ENCODE measurements at places on chromosomes 12 and 14.

DNA sequence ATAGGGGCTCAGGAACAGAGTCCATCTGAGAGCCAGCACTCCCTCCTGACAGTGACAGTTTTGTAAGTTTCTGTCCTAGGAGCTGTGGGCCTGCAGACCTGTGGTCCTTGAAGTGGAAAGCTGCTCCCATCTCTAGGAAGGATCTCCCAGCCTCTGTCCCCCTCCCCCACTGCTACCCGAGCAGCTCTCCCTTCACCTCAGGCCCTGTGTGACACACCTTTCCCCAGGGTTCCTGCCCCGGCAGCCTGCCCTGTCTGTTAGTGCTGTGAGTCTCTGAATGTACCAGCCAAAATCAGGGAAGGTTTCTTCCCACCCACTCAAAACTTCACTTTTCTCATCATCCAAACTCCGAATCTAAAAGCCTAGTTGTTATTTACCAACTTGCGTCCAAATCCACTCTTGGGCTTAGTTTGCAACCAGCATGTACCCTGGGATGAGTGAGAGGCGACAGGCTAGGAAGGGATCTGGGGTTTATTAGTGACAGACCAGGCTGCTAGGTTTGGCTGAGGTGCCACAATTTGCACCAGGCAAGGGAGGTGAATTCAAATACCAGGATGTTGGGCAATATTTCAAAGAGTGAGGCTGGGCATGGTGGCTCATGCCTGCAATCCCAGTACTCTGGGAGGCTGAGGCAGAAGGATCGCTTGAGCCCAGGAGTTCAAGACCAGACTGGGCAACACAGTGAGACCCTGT lies 39.9 kb downstream of the NINJ2 start:
- DNase-seq = no peak

DNA sequence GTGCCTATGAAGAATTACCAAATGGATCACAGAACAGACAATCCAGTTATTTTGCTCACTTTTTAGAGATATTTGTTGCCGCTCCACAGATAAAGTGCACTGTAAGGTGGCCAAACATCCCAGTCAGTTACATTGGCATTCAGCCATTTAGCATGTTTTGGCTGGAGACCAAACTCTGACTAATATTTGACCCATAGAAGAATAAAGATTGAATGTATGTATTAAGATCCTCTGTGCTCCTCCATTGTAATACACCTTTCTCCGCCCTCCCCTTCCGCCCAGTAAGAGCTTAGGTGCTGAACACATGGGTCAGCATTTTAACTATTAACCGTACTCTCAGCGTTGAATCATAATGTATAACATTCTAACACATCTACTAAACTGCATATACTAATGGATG lies 163.4 kb downstream of the ANO6 start:
- DNase-seq = no peak

DNA sequence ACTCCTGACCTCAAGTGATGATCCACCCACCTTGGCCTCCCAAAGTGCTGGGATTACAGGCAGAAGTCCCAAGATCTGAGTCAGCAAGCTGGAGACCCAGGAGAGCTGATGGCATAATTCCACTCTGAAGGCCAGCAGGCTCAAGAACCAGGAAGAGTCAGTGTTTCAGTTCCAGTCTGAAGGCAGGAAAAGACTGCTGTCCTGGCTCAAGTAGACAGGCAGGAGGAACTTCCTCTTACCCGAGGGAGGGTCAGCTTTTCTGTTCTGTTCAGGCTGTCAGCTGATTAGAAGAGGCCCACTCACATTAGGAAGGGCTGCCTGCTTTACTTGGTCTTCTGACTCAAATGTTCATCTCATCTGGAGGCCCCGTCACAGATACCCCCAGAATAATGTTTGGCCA lies 206.0 kb upstream of the MYL2 start:
- DNase-seq = no peak

- no peak for DNase-seq
Observed at GRCh38 chr12:131536766-131537165, 174.1 kb upstream of the SFSWAP start.

DNA sequence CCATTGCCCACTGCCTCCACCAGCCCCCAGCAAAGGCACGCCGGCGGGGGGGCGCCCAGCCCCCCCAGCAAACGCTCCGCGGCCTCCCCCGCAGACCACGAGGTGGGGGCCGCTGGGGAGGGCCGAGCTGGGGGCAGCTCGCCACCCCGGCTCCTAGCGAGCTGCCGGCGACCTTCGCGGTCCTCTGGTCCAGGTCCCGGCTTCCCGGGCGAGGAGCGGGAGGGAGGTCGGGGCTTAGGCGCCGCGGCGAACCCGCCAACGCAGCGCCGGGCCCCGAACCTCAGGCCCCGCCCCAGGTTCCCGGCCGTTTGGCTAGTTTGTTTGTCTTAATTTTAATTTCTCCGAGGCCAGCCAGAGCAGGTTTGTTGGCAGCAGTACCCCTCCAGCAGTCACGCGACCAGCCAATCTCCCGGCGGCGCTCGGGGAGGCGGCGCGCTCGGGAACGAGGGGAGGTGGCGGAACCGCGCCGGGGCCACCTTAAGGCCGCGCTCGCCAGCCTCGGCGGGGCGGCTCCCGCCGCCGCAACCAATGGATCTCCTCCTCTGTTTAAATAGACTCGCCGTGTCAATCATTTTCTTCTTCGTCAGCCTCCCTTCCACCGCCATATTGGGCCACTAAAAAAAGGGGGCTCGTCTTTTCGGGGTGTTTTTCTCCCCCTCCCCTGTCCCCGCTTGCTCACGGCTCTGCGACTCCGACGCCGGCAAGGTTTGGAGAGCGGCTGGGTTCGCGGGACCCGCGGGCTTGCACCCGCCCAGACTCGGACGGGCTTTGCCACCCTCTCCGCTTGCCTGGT lies at the start of gene CDKN1B:
TSS of gene CDKN1B (plus strand) at position 576 of the 793 bp plus-strand sequence. CDS start 472 bp downstream, outside the sequence.
- DNase-seq = peak; percentile 92

- DNase-seq = no peak
Observed at GRCh38 chr14:99467336-99468078, 13.2 kb downstream of the SETD3 start.

DNA sequence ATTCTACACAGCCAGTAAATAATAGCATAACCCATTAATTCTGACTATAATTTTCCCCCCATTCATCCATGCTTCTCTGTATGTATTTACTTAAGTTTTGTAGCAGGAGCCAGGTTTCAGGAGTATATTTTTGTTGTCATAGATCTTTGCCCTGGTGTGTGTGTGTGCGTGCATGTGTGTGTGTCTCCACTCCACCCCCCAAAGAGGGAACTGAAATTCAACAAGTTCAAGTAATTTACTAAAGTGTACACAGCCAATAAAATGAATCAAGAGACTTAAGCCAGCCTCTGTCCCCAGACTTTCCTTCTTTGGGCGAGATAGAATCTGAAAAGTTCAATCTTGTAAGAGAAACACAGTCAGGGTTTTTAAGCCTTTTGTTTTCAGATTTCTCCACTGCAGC lies 792.0 kb downstream of the MED13L start:
- DNase-seq = no peak

GRCh38 chr12:39354955-39355354 lies 88.0 kb downstream of the KIF21A start:
- DNase-seq = no peak

- DNase-seq = no peak
Observed at GRCh38 chr12:58521152-58521551, 399.2 kb downstream of the LRIG3 start.

GRCh38 chr14:100312877-100313400 lies 6.7 kb upstream of the SLC25A29 start:
- DNase-seq = no peak

DNA sequence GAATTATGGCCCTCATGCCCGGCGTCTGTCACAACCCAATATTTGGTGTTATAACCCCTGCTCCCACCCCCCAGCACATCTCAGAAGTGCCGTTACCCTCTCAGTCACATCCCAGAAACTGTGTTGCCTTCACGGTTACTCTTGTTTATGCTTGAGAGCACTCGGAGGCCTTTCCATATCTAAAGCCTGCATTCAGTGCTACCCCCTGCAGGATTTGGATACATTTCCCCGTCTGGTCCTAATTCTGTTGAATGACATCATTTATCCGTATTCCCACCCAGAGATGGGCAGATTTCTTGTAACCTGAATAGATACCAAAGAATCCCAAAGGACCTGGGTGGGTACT lies 19.1 kb upstream of the FOS start:
- no peak for DNase-seq

DNA sequence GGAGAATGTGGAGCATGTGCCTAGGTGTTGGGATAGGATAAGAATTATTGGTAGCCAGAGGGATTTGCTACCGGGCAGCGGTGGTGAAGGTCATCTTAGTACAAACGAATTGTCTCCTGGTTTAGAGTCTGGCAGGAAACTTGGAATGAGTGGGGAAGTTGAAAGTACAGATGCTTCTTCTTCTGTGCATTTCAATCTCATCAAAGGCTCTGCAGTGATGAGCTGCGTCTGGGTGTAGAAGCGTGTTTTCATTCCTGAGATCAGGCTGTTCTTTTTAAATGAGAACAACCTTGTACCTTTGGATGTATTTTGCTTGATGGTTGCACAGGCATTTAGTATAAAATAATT lies 2.1 kb downstream of the WNK1 start:
- no peak for DNase-seq

- DNase-seq = no peak
Observed at GRCh38 chr14:45133683-45134050, 614 bp downstream of the FKBP3 start.

DNA sequence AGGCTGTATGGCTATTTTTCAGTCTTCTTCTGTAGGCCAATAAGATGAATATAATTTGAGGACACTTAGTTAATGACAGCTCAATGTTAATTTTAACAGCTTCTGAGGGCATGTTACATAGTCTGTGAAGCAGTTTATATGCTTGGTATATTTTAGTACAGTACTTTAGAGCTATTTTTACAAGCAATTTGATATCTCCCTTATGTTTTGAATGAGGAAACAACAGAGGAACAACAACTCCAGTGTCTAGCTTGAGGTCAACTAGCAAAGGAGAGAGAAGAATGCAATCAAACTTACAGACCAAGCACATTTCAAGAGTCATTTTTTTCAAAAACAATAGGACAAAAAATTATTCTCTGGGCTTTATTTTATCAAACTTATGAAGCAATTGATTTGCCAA lies 469.1 kb upstream of the DCN start:
- DNase-seq = no peak

DNA sequence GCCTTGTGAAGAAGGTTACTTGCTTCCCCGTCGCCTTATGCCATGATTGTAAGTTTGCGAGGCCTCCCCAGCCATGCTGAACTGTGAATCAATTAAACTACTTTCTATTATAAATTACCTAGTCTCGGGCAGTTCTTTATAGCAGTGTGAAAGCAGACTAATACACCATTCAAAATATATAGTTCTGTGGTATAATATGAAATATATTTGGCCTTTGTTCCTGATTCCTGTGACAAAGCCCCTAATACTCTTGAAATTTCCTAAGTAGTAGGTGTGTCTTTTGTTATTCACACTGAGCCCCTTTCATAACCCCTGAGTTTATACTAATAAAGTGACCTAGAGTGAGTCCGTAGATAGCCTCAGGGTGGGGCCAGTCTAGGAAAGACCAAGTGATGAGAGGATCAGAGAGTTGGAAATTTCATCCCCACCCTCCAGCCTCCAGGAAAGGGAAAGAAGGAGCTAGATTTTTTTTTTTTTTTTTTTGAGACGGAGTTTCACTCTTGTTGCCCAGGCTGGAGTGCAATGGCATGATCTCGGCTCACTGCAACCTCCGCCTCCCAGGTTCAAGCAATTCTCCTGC lies 19.4 kb upstream of the STRN3 start:
- no peak for DNase-seq

DNA sequence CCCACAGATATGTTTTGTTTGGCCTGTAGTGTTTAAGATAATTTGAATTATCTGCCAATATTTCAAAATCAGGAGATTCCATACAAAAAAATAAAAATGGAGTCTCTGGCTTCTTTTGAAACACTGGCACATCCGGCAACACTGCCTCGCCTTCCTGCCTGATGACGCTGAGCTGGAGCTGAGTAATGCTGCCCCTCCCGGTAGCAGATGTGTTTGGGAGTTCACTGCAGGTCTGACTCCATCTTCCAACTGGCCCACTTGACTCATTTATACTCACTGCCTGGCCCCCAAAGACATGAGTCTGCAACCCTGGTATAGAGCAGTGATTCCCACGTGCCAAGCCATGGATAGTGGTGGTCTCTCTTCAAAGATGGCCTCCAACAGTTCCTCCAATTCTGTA lies 7.4 kb downstream of the CIT start:
- peak; percentile 54 for DNase-seq

GRCh38 chr12:24991209-24992049 lies 42.5 kb upstream of the BCAT1 start:
- no peak for DNase-seq

- no peak for DNase-seq
Observed at GRCh38 chr12:69130064-69130463, 109.3 kb upstream of the CPSF6 start.

- DNase-seq = no peak
Observed at GRCh38 chr14:97107080-97107479, 309.9 kb downstream of the VRK1 start.

GRCh38 chr14:60945984-60946383 lies 34.9 kb downstream of the TRMT5 start:
- DNase-seq = no peak

- no peak for DNase-seq
Observed at GRCh38 chr12:37548266-37548805, 768.2 kb upstream of the ALG10B start.

DNA sequence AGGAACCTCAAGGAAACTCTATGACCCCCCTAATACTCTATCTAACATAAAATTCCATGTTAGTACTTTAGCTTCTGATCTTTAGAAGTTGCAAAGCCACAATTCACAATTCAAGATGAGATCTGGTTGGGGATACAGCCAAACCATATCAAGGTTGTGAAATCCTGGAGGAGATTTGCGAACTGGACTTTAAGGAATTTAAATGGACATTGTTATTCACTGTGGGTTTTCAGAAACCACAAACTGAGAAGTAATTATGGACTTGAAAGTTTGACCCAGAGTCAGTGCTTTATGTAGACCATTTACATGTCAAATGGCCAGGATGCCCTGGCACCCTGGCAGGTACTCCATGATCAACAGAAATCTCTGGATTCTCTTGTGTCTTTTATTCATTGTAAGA lies 14.2 kb upstream of the CDKL1 start:
- no peak for DNase-seq

GRCh38 chr12:101407049-101407435 lies 530 bp downstream of the ARL1 start:
- DNase-seq = no peak

GRCh38 chr14:41875116-41875515 lies 268.4 kb downstream of the LRFN5 start:
- no peak for DNase-seq

DNA sequence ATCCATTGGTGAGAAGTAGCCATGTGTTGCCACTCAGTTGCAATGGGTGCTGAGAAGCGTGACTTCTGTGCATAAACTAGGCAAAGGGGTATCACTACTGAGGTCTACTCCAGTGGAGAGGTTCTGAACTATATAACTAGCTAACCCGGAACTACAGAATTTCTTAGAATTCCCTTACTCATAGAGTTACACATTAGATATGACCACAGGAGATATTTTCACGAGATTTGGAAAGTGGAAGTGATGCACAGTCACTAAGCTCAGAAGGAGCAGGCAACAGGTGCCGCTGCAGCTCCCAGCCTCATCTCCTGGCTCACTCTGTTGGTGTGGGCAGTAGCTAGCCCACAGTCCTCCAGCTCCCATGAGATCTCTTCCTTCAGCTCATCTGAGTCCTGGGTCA lies 136.6 kb downstream of the SSPN start:
- no peak for DNase-seq
